Ammon's horn (tissue), 1 donor: ENCODE measurements at places on chromosomes 12 and 14.

DNA sequence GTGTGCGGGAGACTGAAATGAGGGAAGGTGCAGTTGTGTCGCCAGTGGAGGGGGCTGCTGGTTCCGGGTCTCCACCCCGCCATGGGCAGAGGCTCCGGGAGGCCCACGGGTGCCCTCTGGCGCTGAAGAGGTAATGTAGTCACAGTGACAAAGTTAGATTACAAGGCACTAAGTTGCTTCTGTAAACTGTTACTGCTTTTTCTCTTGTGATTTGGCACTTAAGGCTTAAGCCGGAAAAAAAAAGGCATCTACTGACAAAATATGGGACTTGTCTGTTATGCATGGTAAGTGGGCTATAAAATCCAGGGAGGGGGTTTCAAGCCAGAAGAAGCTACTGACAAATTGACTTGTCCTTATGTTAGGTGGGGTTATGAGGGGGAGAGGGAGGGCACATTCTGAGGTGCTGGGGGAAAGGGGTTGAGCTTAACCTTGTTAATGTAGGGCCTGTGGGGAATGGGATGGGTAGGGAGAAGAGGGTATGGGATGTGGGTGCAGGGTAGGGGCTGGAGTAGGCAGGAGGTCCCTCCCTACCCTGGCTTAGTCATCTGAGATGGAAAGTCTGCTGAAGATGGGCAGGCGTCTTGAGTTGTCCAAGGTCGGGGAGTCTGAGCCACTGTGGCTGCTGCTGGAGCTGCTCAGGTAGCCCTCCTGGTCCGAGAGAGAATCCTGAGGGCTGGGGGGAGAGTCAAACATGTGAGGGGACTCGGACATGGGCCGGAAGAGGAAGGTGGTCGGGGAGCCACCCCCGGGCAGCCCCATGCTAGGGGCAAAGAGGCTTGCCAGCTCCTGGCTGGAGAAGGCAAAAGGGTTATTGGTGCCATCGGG lies 3.7 kb downstream of the ZFP36L1 start:
- peak; percentile 85 for DNase-seq

GRCh38 chr14:52003324-52003723 lies 14.0 kb downstream of the RTRAF start:
- DNase-seq = no peak

DNA sequence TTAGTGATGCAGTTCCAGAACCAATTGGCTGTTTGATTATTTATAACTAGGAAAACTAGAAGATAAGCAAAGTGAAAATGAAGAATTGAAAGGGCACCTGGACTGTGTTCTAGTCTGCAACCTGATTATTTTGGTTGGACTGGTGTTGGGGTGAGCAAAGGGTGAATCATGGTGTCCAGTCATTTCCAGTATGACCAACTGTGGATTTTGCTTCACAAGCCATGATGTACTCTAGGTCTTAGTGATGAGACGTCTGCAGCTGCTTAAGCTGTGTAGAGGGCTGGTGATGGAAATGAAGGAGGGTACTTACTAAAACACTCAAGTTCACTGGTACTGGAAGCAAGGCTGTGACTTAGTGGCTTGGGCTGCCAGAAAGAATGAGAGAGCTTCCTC lies 193.2 kb upstream of the FRMD6 start:
- no peak for DNase-seq

DNA sequence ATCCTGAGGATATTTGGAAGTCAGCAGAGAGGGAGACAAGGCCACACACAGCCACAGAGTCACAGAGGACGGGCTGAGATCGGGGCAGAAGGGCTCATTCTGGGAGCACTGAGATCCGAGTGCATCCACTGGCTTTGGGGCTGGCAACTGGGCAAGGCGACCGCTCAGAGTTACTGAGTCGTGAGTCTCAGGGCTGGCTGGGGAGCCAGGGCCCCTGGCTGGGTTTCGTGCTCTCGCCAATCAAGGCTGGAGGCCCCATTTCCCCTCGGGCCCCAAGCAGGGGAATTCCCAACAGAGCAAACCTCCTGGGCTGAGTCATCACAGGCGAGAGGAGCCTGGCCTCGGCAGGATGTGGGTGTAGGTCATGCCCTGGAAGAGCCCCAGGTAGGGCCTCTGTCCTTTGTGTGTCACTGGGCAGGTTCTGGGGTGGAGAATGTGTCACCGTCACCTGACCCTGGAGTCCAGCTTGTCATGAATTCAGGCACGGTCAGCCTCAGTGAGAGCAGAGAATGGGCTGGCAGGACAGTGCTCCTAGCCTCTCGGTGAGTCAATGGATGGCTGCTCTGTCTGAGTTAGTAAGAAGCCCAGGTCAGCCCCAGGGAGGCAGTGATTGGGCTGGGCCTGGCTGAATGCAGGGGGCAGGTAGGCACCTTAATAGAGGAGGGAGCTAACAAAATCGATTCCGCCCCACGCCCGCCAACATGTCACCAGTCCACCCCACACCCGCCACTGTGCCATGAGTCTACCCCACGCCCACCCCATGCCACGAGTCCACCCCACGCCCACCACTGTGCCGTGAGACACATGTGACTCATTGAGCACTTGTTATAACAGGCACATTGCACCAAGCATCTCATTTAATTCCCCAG lies 16.9 kb downstream of the ASB2 start:
- no peak for DNase-seq

DNA sequence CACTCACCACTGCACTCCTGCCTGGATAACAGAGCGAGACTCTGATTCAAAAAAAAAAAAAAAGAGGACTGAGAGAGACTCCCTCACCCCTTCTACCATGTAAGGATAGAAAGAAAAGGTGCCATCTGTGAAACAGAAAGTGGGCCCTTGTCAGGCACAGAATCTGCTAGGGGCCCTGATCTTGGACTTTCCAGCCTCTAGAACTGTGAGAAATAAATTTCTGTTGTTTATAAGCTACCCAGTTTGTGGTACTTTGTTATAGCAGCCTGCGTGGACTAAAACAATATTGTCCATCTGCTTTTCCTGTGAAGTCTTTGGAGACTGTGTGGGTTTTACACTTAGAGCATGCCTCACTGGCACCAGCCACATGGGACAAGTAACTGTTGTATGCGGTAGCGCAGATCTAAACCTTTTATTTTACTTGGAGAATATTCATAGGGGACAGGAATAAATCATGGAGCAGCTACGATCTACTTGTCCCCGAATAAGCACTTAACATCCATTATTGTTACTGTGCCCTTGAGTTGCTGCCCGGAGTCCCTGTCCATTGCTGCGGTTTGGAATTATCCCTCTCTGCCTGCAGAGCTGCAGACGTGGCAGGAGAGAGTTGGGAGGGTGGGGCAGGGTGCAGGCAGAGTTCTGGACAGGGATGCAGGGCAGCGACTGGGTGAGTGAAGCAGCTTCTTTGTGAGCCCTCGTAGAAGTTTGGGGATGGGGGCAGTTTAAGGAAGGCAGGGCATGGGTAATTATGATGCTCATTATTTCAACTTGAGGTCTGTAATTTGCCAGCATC lies 52.4 kb upstream of the STON2 start:
- DNase-seq = no peak

GRCh38 chr12:95836185-95836609 lies 22.6 kb upstream of the SNRPF start:
- no peak for DNase-seq

DNA sequence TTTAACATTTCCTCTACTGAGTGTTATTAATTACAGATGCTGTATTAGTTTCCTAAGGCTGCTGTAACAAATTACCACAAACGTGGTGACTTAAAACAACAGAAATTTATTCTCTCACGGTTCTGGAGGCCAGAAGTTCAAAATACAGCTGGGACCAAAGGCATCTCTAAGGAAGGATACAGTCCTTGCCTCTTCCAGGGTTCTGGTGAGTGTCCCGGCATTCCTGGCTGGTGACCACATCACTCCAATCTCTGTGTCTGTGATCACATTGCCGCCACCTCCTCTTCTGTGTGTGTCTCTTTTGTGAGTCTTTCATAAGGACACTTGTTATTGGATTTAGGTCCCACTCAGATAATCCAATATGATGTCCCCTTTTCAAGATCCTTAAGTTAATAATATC lies 85.1 kb upstream of the CCDC198 start:
- no peak for DNase-seq

DNA sequence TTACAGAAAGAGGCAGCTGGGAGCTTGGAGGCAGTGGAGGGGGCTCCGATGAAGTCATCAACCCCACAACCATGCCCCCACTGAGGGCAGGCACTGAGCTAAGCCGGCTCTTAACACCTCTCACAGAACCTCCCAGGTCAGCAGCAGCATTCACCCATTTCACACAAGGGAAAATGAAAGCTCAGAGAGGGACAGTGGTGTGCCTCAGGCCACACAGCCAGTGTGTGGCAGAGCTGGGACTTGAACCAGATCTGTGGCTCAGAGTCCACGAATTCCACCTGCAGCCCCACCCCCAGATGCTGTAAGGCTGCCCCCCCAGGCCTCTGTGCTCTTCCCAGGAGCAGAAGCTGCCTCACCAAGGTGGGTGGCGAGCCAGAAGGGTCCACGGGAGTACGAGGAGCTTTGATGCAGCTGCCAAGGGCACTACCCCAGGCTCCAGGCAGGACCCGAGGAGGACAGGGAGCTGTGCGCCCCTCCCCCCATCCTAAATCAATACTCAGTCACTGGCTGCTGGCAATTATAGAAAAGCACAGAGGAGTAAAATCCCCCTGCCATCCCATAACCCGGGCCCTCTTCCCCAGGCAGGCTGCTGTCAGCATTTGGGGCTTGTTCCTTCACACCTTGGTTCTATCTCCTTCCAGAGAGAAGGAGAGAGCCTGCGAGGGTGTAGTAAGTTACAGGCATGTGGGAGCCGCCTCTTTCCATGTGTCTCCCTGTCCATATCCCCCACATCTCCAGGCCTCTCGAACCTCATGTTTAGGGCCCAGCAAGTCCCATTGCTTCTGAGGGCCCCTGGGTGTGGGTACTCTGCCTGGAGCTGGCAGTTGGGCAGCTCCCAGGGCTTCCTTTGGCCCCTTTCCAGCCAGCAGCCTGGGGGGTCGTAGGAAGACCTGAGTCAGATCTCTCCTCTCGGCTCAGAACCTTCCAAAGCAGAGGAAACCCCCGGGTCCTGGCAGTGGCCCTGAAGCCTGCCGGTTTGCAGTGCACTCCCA lies 47.6 kb downstream of the FAM222A start:
- DNase-seq = no peak

DNA sequence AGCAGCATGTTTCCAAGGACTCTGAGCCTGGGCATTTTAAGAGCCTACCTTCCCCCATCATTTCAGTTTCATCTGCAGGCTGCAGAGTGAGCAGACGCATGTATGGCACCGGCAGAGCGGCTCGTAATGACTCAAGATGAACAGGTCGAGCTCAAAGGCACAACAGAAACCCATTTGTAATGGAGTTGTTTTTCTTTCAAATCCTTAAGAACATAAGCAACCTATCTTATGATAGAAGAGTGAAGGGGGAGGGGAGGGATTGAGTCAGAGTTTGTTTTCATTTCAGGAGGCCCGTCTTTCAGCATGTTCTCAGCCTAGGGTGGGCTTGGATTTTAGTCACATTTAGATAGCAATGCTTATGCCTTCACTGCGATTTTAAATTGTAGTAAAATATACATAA lies 54.9 kb upstream of the CISTR start:
- no peak for DNase-seq

DNA sequence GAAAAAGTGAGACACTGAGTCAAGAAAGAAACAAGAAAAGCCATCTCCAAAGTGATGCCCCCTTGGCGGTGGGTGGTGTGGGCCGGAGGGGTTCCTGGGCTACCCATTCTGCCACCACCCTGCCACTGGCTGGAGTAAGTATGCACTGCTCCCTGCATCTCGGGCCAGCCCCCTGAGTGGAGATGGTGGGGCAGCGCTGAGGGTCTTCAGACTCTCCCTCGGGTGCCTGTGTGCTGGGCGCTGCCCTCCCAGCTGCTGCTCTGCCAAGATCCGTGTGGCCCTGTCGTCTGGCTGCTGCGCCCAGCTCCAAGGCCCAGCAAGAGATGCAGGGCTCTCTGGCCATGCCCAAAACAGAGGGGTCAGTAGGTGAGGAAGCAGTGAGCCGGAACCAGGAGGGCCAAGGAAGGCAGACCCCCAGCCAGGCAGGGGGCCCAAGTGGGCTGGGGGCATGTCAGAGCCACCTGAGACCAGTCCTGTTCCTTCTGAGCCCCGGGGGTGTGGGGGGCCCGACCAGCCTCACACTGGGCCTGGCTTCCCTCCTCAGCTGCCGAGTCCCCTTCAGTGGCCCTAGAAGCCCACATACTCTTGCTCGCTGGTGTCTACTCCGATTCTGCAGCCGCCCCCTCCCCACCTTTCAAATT lies 5.2 kb downstream of the GPR132 start:
- DNase-seq = no peak

DNA sequence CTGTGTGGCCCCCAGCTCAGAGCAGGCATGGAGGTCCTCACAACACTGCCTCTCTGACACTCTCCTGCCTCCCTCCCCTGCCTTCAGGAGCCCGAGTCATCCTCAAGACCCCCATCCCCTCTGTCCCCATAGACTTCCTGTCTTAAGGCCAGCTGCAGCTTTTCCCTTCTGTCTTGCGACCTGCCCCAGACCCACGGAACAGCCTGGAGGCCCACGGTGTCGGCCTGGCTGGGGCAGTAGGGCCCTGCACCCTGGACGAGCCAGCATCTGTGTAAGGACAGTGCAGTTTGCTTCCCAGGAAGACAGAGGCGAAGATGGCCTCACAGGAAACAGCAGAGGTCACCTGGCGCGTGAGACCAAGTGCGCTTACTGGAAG lies 9.7 kb downstream of the TEDC1 start:
- DNase-seq = no peak

DNA sequence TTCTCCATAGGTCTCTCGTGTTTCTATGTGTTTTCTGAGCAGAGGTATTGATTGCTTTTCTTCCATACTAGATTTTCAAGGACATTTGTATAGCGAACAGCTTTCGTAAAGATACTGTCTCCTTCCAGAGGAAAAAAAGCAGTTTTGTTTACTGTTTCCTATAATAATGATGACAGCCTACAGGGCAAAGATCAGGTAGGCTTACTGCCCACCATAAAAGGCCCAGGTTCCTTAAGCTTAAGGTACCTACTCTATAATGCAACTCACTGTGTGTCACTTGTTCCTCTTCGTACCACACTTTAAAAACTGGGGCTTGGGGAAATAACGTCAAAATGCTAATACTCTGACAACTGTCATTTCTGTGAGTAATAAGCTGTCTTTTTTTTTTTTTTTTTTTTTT lies 6.7 kb downstream of the PLCZ1 start:
- no peak for DNase-seq

DNA sequence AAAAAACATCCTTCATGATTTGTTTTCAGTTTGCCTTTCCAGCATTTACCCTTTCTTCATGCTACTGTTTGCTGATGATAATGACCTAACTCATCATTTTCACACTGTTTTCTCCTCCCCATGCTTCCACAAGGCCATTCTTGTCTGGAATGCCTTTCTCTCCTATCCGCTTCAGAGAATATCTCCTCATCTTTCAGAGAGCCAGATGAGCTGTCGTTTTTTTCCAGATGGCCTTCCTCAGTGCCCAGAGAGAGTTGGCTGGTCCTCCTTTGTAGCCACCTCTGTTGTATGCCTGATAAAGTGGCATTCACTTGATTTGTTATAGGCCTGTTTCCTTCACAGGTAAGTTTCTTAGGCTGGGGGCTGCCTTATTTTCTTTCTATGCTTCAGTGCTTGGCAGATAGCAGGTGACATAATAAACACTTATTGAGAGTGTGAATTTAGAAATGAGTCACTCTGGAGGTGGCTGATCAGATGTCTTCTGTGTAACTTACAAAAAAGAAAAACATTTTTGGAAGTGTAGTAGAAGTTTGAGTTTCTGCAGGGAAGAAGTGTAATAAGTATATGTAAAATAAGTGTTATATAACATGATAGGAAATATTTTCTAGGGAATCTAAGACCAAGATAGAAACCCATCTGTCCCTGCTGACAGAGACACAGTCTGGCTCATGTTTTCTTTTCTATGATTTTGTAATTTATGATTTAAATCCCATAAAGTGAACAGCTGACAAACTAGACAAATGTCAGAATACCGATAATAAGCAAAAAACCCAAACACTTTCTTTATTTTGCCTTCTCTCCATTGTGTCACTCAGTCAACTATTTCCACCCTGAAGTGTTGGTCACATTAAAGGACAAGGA lies 174.5 kb downstream of the DACT1 start:
- DNase-seq = no peak
